ENCODE measurements at places on chromosomes 6 and 20.

DNA sequence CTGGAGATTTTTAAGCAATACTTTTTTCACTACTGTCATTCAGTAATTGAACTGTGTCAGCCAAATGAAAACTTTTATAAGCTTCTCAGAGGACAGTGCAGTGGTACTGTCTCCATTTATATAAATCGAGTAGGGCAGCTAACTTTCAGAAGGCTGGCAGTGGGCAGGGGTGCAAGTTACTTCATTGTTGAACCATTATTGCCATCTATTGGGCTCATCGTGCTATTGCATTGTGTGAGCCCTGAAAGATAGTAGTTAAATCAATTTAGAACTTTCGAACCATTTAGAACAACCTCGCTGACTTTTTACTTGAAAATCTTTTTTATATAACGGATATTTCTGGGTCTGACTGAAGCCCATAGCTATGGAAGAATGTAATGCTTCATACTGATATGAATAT lies 347.8 kb upstream of the PLCB4 start:
- no peak for DNase-seq

DNA sequence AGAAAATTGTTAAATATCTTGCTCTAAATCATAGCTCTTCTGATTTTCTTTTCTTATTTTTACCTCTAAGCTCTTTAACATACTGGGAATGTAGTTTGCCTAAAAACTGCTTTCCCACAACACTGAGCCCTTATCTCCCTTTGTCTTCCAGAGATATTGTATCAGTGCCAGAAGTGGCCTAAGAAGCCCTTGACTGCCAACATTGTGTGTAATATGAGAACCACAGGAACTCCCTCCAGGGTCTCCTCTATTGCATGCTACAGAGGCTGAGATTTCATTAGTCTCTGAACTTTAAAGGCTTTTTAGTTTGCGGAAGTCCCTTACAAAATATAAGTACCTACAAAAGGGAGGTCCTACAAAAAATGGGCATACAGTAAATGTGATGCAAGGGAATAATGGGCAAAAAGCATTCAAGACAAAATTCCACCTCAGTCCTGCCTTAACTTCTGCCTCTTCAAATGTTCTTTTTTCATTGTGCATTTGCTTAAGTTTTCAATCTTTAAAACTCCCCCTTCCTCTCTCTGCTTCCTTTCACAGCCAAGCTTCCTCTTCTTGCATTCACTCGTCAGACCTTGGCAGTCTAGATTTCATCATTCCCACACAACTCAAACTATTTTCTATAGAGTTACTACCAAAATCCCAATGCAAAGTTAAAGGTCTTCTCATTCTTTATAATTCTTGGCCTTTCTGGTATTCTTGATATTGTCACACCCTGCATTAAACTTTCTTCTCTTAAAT lies 76.5 kb downstream of the ADGRG6 start:
- DNase-seq: no peak

DNA sequence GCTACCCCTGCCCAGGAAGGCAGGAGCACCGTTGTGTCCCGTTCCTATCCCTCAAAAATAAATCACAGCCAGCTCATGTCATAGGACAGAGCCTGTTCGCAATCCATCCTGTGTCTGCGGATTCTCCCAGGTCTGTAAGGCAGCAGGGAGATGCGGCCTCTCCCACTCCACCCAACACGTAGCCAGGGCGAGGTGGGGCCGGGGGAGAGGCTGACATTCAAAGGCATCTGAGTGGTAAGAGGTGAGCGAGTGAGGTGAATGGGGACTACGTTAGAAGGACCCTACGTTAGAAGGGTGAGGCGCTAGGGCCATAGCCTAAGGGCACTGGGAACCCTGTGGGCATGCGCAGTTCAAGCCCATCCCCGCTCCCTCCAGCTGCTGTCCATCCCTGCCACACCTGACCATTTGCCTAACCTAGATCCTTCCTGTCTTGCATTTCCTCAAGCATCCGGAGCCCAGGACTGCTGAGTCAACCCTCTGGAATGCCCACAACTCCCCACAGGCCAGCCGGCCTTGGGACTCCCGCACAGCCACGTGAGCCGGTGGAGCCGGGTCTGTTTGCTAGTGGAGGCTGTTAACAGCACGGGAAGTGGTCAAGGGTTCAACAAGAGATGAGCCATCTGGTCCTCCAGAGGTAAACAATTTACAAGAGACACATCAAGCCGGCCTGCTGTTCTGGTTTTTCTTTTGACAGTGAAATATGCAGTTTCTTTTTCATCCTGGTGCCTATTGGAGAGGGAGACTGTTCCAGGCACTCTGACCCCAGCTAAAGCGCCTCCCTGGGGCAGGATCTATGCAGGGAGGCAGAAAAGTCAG lies 45.9 kb downstream of the RIPOR3 start:
- no peak for DNase-seq

GRCh38 chr6:124056407-124057334 lies 253.0 kb downstream of the NKAIN2 start:
- no peak for DNase-seq

DNA sequence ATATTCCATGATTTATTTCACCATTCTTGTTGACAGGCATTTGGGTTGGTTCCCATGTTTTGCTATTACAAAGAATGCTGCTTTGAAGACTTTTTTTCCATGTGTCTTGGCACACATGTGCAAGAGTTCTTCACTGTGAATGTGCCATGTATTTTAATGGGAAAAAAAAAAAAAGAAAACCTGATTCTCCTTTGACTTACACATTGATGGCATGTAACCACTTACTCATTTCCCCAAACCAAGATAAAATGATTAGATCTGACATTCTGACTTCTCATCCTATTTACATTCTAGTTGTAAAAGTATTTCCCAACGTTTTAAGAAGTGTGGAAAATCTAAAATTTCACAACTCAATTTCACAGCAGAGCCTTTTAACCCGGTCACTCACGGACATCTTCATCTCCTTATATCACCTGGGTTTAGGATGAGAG lies 4.4 kb downstream of the CAP2 start:
- DNase-seq: no peak

- DNase-seq: no peak
Measured at GRCh38 chr6:167683028-167683862, 143.5 kb upstream of the AFDN start.

GRCh38 chr20:17571153-17571527 lies 1.3 kb downstream of the DSTN start:
- no peak for DNase-seq

DNA sequence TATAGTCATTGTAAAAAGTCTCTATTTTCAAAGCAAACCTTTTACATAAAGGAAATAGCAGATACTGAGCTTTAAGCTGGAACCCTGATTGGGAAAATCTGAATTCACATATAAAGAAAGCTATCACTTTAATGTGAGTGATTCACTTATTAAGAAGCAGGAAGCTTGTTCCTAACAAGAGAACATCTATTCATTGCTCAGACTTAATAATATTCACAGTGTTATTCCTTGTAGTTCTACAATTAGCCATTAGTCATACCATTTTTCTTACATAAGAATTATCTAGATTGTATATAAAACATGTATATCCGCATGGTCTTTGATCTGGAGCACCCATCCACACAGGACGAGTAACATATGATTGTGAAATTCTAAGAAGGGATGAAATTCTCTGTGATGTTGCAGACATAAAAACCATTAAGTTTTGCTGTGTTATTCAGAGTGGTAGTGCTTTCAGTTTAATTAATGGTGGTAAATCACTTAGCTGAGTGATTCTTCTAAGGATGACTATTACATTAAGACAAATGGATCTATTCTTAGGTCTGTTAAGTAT lies 71.1 kb upstream of the FOXQ1 start:
- DNase-seq: no peak

- DNase-seq: no peak
Measured at GRCh38 chr6:99121748-99122147, 174.0 kb upstream of the FBXL4 start.

DNA sequence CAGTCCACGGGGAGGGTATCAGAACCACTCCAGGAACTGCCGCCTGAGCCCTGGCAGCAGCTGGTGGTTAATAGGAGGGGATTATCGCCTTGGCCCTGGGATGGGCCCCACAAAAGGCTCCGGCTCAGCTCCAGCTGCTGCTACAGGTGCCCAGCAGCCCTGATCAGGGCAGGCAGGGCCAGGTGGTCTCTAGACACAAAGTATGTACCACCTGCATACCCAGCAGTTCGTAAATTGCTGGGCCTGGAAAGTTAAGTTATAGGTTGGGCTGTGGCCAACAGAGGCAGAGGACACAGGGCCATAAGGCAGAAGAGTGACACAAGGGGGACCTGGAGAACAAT lies 35.1 kb downstream of the RRBP1 start:
- DNase-seq: no peak
